ENCODE measurements at places on chromosomes 3 and 15. TPM values are rescaled to one million over a fixed set of nuclear protein-coding genes. Genes with fewer than 3 reads are reported as not detected.

- no peak for DNase-seq
Measured at GRCh38 chr15:83943849-83944404, 290.0 kb downstream of the ADAMTSL3 start.

DNA sequence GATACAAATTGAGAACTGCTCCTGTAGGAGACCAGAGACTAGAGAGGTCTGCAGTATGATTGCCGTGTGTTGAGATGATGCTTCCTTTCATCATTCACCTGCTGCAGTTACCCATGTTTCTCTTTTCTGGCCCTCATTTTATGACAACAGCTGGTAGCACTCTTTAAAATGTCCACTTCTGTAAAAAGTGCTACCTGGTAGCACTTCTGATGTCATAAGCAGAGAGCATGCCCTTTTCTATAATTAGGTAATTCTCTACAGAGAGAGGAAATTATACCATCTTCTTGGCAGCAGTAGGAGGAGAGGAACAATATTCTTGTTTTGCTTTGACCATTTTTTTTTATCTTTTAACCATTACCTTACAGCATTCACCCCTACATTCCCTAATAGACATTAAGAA, 123.8 kb downstream of the PPM1L start:
- DNase-seq, result no peak

GRCh38 chr15:77455696-77456321, 35.1 kb downstream of the HMG20A start:
- no peak for DNase-seq

DNA sequence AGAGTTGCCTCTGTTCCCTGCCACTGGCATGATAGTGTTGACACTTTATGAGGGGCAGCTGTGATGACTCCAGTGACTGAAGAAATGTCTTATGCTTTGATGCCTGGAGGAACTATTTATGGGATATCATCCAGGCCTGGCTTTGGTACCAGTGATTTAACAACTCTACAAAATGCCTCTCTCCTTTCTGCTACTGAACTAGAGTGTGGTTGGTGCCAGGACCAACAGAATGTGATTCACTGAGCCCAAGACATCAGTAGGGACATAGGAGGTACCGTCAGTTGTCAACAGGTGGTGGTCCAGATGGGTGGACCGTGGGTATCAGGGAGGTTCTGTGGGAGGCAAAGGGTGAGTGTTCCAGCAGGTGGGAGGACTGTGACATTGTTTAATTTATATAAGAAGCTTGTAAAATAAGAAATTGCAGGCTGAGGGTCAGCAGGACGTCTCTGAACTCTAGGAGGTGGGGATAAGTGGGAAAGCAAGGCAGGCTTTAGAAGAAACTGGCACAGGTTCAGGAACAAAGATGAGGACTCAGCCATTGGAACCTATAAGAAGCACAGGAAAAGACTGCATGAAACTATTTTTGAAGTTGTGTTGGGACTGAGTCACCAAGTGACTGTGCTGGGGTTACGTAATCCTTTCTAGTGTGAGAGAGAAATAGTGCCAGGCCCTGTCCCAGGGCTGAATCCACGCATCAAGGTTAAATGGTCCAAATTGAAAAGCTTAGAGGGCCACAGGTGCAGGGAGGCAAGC, 28.5 kb upstream of the SLC7A14 start:
- no peak for DNase-seq

- DNase-seq, result no peak
Measured at GRCh38 chr15:26926081-26926480, 44.9 kb upstream of the GABRG3 start.

GRCh38 chr3:53216723-53217122, 39.1 kb downstream of the TKT start:
- DNase-seq, result no peak

GRCh38 chr15:92954578-92954977, 54.5 kb downstream of the CHD2 start:
- no peak for DNase-seq

SI gene
- 4.7 TPM for total RNA-seq

CPN2 gene
- not detected for total RNA-seq

MME gene
- 50.3 TPM for total RNA-seq
